ENCODE measurements at places on chromosomes 13 and 19.

GRCh38 chr19:15419413-15420025, 731 bp upstream of the AKAP8L start:
- no peak for DNase-seq

- DNase-seq = no peak
Observed at GRCh38 chr13:21138561-21138960, 37.8 kb downstream of the SKA3 start.

DNA sequence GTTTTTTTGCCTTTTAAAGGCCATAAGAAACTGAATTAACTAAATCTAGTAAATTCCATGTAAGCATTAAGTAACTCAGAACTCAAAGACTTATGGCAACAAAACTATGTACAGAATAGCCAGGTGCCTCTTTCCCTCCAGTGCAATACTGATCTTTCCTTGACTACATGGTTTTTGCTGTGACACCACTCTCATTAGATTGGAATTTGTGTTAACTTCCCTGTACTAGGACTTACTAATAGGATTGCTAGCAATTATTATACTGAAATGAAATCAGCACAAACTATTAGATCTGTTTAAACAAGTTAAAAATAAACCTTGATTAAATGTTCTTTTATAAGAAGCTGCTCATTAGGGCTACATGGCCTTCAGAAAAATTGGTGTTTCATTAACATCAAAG, 96.3 kb downstream of the DACH1 start:
- DNase-seq = no peak

DNA sequence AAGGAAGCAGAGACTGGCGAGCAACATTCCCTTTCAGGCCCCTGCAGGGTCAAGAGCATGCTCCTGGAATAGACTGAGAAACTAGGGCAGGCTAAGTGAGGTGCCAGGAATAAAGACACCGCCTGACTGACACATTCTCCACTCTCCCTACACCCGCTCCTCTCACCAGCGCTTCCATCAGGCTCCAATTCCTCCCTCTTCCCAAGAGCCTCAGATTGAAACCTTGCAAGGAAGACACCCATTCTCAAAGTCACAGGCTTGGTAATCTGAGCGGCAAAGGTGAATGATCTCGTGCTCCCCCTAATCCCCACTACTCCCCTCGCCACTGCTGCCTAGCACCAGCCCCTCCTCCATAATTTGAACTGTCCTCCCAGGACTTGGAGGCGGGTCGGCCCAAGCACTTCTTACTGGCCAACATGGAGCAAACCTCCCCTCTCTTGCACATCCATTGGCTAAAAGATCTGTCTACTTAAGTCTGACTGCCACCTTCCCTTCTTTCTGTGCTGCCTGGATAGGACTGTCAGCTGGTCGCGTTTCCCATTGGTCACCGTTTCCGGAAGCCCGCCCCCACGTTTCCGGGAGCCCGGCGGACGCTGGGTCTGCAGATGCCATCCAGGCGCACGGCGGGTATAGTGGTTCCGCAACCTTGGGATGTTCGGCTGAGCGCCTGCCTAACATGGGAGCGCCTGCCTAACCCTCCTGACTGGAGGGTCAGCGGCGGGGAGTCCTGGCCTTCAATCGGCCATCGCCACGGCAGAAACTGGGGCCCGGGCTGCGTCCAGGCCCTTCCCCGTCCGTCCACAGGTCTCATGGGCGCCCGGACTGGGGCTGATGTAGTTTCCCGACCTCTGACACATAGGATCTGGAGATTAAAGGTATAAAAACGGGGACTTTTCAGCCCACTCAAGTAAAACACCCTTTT, 33.6 kb downstream of the ZNF383 start:
- DNase-seq = peak; percentile 17

GRCh38 chr13:39054112-39054511, 15.9 kb downstream of the NHLRC3 start:
- DNase-seq = no peak

GRCh38 chr19:35871611-35872010, 3.2 kb downstream of the APLP1 start:
- DNase-seq = no peak

DNA sequence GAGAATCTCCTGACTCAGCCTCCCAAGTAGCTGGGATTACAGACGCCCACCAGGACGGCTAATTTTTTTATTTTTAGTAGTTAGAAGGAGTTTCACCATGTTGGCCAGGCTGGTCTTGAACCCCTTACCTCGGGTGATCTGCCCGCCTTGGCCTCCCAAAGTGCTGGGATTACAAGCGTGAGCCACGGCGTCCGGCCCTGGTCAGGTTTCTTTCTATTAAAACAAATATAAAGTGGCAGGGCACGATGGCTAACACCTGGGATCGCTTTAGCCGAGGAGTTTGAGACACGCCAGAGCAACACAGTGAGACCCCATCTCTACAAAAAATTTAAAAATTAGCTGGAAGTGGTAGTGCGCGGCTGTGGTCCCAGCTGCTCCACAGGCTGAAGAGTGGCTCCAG, 1.5 kb upstream of the MED25 start:
- DNase-seq = no peak
